ENCODE measurements at places on chromosomes 16 and 17.

DNA sequence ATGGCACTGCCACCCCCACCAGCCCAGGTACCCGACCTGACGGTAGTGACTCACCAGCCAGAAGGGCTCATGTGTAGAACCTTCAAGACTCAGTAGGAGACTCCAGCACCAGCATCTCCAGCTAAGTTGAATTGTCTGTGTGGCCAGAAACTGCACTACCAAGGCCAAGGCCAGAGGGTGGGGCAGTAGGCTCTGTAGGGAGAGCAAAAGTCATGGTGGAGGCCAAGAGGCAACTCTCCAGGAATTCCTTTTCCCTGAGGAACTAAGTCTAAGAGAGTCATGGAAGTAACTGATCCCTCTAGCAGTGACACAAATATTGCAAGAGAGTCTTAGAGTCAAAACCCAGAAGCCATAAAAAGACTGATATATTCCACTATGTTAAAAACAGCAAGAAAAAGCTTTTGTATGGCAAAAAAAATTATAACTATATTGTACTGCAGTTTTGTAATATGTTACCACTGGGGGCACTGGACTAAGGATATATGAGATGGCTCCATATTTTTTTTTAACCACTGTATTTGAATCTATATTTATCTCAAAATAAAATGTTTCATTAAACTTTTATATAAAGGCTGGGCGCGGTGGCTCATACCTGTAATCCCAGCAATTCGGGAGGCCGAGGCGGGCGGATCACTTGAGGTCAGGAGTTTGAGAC, 30.2 kb upstream of the GUCY2D start:
- DNase-seq: no peak

GRCh38 chr16:23527961-23528643, 17.8 kb upstream of the GGA2 start:
- no peak for DNase-seq

- no peak for DNase-seq
Measured at GRCh38 chr16:9447195-9447551, 355.7 kb downstream of the HAPSTR1 start.

GRCh38 chr16:56936950-56937349, 5.0 kb downstream of the HERPUD1 start:
- DNase-seq: no peak

- DNase-seq: peak; percentile 63
Measured at GRCh38 chr16:69150146-69150865, 17.9 kb downstream of the UTP4 start.

- DNase-seq: no peak
Measured at GRCh38 chr16:64889446-64889845, 232.4 kb downstream of the CDH11 start.

- no peak for DNase-seq
Measured at GRCh38 chr17:31740611-31741082, 118.4 kb downstream of the COPRS start.

DNA sequence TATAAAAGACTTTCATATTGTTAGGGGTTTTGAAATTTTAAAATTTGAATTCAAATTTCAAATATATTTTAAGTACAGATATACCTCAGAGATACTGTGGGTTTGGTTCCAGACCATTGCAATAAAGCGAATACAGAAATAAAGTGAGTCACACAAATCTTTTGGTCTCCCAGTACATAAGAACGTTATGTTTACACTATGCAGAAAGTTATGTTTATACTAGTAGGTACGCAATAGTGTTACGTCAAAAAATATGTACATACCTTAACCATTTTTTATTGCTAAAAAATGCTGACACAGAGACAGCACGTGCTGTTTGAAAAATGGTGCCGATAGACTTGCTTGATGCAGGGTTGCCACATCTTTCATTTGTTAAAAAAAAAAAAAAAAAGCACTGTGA, 19.7 kb downstream of the NUP88 start:
- no peak for DNase-seq

DNA sequence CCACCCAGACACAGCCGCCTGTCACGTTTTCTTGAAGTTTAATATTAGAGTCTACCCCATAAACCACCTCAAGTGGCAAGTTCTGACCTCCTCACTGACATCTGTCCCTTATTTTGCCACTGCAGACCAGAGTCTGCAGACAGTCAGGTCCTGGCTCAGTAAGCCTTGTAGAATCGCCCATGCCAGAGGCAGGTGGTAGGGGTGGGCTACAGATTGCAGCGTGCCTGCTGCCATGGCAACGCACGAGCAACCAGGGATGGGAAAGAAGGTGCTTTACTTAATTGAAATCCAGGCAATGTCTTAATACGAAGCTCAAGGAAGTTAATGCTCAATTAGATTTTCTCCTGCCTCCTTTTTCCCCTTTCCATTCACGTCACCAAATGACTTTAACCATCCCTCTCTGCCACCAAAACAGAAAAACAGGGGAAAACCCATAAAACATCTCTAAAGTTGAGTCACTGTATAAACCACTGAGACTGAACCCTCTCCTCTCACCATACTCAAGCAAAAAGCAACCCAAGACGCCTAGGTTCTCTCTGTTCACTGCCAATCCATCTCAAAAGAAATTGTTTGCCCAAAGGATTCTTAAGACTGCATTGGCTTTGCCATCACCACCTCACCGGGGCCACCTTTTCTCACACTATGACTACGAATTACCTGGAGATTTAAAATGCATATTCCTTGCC, 228.8 kb downstream of the SLC39A11 start:
- peak; percentile 16 for DNase-seq

DNA sequence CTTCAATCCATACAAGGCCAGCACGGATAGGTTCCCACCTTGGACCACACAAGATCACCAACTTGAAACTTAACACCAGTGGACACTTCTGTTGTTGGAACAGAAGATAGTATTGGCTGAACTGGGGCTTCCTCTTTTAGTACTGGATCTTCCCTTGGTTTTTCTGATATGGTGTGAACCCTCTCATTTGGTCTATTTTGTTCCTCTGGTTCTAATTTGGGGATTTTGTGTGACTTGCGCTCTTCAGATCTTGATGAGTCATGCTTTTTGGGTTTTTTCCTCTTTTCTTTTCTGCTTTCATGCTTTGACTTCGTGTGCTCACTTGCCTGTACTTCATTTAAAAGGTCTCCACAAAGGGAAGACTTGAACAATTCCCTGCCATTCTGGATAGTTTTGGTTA, 39.0 kb downstream of the SOST start:
- DNase-seq: no peak

DNA sequence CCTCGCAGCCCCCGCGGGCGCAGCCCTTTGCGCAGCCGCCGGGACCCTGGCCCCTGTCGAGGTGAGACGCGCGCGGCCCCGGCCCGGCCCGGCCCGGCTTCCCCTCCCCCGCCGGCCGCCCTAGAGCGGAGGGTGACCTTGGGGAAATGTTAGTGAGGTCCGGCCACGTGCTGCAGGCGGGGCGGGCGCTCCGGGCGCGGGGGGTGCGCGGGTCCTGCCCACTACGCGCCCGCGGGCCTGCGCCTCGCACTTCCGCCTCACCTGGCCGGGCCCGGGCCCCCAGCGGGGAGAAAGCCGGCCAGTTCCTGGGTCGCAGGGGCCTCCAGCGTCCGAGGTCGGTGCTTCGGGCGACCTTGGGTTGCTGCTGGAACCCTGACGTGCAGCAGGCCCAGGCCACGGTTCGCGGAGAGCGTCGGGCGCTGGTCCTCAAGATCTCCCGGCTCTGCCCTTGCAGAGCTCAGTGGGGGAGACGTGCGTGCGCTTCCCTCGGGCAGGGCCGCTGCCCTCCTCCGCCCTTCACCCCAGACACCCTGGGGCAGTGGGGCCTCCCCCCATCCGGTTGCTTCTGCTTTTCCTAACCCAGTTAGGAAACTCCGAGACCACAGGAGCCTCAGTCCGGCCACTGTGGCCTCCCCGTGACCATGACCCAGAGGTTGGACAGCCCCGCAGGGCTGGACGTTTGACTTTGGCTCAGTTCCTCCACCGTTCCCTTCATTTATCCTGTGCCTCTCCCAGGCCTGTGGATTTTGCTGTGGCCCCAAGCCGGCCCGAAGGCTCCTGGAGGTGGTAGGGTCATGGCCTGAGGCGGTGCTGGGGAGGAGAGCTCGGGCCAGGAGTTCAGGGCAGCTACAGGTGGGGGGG, 791 bp downstream of the MCRIP2 start:
- peak; percentile 60 for DNase-seq

Data from retina (tissue), 1 donor.